ENCODE measurements at places on chromosomes 6 and 20. TPM values are rescaled to one million over a fixed set of nuclear protein-coding genes. Genes with fewer than 3 reads are reported as not detected.

- H3K27me3 ChIP-seq: no peaks in the 10 kb centered on the region
- H3K4me3 ChIP-seq: no peak overlapping the region
- no peak overlapping the region for H3K27ac ChIP-seq
- DNase-seq: no peak
- H3K4me1 ChIP-seq: no peaks in the 10 kb centered on the region
- no peaks in the 10 kb centered on the region for H3K36me3 ChIP-seq
These were observed 643.4 kb downstream of the QKI start for GRCh38 chr6:164057876-164058275.

- no peaks in the 10 kb centered on the region for H3K4me1 ChIP-seq
- H3K4me3 ChIP-seq: no peak overlapping the region
- H3K36me3 ChIP-seq: no peaks in the 10 kb centered on the region
- H3K27me3 ChIP-seq: no peaks in the 10 kb centered on the region
These were observed 124.0 kb downstream of the ZFAND3 start for GRCh38 chr6:37943436-37944058.

DNA sequence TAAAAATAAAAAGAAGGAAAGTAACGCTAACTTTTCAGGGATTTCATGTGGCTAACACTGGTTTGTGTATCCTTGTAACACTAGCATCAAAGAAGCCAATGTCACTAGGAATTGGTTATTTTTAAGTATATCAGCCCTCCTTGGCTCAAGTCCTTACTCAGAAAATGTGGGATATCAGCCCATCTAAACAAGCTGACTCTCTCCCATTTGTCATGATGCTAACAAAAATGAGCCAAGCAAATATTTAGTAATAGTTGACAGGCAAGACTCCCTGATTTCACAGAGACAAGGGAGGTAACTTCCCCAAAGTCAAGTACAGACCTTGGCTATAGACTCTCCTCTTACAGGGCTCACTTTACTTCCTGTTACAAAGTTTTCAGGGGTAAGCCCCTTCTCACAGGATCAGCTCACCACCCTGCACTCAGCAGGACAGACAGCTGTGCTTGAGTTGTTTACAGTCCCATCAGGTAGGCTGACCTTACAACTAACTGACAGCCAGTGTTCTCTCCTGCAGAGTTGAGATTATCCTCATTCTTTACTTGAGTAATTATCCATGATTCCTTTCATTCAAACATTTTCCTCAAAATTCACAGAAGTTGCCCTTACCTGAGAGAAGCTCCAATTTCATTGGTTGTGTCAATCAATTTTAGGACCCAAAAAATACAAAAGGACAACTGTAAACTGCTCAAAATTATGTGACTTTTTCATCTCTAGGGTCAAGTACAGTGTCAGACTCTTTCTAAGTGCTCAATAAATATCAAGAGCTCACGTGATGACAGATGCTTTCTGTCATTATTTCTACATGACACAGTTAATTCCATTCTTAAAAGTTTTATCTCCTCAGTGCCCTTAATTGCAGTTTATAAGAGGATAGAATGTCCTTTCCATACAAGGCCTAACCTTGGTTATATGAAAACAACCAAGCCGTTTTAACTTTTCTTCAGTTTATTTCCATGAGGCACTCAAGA lies 38.1 kb upstream of the BMP5 start:
- no peak for DNase-seq
- H3K27ac ChIP-seq: no peak overlapping the region
- H3K36me3 ChIP-seq: no peaks in the 10 kb centered on the region
- H3K4me3 ChIP-seq: no peak overlapping the region
- no peaks in the 10 kb centered on the region for H3K27me3 ChIP-seq
- H3K4me1 ChIP-seq: no peaks in the 10 kb centered on the region

DNA sequence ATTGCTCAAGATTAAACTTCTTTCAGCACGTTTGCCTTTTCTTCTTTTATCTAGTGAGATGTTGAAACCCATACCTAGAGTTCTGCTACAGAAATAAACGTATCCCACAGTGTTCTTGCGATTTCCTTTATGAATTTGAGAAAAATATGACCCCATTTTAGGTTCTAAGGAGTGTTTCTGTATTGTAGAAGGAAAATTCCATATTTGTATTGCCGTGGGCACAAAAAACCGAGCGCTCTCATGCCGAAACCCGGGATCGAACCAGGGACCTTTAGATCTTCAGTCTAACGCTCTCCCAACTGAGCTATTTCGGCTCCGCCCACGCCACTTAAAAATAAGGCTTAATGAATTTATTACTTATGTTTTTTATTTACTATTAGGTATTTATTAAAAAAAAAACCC lies 23.7 kb downstream of the ZNF311 start:
- H3K36me3 ChIP-seq: no peaks in the 10 kb centered on the region
- peak overlapping the region; percentile 59 for H3K4me3 ChIP-seq
- peak; percentile 39 for DNase-seq
- peaks cover 5% of the 10 kb centered on the region for H3K4me1 ChIP-seq

DNA sequence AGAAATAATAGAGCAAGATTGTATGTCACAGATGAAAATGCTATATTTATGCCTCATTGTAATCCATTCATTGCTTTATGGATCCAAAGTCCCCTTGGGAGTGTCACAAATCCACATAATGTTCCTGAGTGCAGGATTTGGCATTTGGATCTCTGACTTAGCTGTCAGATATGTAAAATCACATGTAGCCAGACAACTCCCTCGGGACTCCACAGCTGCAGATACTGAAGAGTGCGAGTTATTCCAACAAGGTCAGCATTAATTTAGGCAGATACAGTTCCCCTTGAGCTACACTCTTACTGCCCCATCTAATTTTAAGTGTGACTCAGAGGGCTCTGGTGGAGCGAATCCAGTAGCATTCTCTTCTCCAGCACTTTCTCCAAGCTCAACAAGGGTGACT lies 433.2 kb downstream of the CD83 start:
- no peaks in the 10 kb centered on the region for H3K36me3 ChIP-seq
- H3K4me3 ChIP-seq: no peak overlapping the region
- no peak overlapping the region for H3K27ac ChIP-seq
- no peak for DNase-seq

- no peaks in the 10 kb centered on the region for H3K27me3 ChIP-seq
- no peak for DNase-seq
- no peaks in the 10 kb centered on the region for H3K36me3 ChIP-seq
- H3K4me1 ChIP-seq: no peaks in the 10 kb centered on the region
- no peak overlapping the region for H3K27ac ChIP-seq
These were observed 62.1 kb upstream of the RBM24 start for GRCh38 chr6:17219098-17219497.

DNA sequence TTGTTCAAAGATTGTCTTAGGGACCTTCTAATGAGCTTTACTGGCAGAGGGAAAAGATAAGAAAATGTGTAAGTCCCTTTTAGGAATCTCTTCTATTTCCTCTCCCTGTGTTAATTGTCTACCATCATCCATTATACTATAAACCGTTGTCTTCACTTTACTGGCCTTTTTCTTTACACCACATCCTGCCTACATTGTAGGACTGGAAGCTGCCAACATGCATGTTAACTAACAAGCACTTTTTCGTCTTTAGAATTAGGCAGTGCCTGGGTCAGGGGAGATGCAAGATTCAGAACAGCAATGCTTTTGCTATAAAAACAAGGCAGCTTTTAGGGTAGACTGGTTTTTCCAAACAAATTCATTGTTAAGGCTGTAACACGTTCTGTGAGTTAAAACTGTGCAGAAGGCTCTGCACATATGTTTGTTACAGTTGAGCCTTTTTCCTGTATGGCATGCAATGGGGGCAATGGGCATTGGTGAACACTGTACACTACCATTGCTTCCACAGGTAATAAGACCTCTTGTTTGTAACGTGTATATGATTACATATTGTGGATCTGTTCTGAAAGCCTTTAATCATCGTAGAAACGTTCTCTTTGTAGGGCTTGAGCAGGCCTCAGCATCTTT lies 10.9 kb upstream of the PKIG start:
- DNase-seq: no peak
- no peaks in the 10 kb centered on the region for H3K27me3 ChIP-seq
- H3K36me3 ChIP-seq: no peaks in the 10 kb centered on the region
- peaks cover 2% of the 10 kb centered on the region for H3K4me1 ChIP-seq

GRCh38 chr6:113693851-113694250 lies 163.3 kb upstream of the MARCKS start:
- H3K4me3 ChIP-seq: no peak overlapping the region
- DNase-seq: no peak

DNA sequence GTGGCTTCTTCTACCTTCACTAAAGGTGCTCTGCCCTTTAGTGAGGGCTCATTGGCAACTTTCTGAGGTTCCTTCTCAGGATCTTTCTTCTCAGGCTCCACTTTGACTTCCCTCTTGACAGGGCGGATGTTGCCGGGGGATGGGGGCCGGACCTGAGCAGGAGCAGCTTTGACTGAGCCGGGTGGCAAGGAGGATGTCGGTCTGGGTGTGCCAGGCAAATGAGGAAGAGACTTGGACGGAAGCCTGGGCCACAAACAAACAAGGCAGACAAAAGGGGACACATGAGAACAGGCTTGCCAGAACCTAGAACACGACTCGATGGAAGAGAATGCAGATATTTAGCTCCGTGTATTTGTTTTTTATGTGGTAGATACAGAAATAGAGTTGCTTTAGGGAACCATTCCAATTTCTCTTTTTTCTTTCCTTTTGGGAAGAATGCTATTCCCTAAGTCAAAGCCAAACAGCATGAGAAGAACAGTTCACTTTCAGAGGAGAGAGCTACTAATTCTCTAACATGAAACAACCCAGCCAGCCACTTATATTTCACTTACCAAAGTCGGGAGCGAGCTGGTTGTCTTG lies 76.2 kb upstream of the BCLAF1 start:
- H3K4me1 ChIP-seq: peaks cover 4% of the 10 kb centered on the region
- H3K27ac ChIP-seq: no peak overlapping the region
- H3K36me3 ChIP-seq: no peaks in the 10 kb centered on the region

DNA sequence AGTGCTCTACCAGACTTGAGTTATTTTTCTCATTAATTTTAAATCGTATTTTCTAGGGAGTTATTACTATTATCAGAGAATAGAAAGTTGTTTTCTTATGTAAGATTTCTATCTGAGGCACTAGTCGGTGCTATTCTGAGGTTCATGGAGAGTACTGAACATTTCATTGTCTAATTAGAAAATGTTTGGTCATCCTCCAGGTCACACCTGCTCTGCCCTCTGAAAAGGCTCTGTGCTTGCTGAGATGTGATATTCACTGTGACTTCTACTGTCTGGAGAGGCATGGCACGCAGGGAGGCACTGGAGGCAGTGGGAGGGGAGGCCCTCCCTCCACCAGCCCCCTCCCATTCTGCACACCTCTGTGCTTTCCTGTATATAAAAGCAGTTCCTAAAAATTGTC lies 3.0 kb downstream of the SYNDIG1 start:
- no peaks in the 10 kb centered on the region for H3K36me3 ChIP-seq
- peaks cover 57% of the 10 kb centered on the region for H3K27me3 ChIP-seq
- no peak overlapping the region for H3K27ac ChIP-seq
- DNase-seq: no peak
- peaks cover 16% of the 10 kb centered on the region for H3K4me1 ChIP-seq

DNA sequence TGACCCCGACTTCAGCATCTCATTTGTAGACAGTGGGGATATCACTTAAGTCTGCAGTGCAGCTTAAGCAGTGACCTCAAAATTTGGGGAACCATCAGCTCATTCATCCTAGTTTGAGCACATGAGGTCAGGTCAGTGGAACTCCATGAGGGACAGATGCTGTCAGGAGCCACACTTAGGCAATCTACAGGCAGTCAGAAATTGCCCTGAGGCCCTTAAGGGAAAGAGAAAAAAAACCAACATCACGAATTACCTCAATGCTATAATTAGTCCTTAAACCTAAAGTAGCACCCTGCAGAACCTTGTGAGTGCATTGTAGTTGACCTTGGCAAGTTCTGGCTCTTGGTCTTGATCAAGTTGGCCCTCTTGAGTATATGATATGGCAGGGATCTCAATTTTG lies 21.1 kb downstream of the TMEM74B start:
- DNase-seq: no peak
- no peaks in the 10 kb centered on the region for H3K4me1 ChIP-seq
- no peak overlapping the region for H3K27ac ChIP-seq
- no peak overlapping the region for H3K4me3 ChIP-seq

DNA sequence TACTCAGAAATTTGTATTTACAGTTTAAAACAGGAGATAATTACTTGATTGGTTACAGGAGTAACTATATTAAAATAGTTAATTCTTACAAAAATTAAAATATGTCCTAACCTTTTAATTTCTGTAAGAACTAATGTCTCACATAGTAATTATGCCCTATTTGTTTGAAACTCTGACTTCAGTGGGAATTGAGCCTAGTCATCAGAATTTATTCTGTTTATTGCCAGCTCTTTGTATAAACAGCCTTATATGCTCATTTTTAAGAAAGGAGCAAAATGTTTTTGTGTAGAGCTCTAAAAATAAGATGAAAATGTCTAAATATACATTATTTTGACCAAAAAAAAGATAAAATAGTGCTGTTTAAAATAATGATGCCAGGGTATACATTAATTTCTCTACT lies 21.5 kb downstream of the TRMT11 start:
- peaks cover 23% of the 10 kb centered on the region for H3K36me3 ChIP-seq
- no peak for DNase-seq
- no peak overlapping the region for H3K4me3 ChIP-seq
- no peaks in the 10 kb centered on the region for H3K4me1 ChIP-seq
- no peaks in the 10 kb centered on the region for H3K27me3 ChIP-seq

- no peak overlapping the region for H3K4me3 ChIP-seq
- H3K27ac ChIP-seq: no peak overlapping the region
- no peaks in the 10 kb centered on the region for H3K27me3 ChIP-seq
- no peaks in the 10 kb centered on the region for H3K4me1 ChIP-seq
These were observed 183.9 kb upstream of the HDAC2 start for GRCh38 chr6:114154812-114155211.

GRCh38 chr20:45405571-45406259 lies 2.4 kb upstream of the DBNDD2 start:
- H3K27me3 ChIP-seq: peaks cover 59% of the 10 kb centered on the region
- peak overlapping the region; percentile 77 for H3K4me3 ChIP-seq
- no peaks in the 10 kb centered on the region for H3K36me3 ChIP-seq

GPR63 gene
- total RNA-seq: 0.71 TPM

SAMD5 gene
- 0.42 TPM for total RNA-seq

BAG2 gene
- 2.4 TPM for total RNA-seq

SNRNP48 gene
- total RNA-seq: 9.6 TPM

WFDC11 gene
- total RNA-seq: not detected

OPRM1 gene
- not detected for total RNA-seq

PI3 gene
- total RNA-seq: 6.5 TPM
